ACHN (cell line): ENCODE measurements at places on chromosomes 3 and 15.
A peak's percentile ranks its signal among the peaks of the same experiment; 100 is the strongest.

DNA sequence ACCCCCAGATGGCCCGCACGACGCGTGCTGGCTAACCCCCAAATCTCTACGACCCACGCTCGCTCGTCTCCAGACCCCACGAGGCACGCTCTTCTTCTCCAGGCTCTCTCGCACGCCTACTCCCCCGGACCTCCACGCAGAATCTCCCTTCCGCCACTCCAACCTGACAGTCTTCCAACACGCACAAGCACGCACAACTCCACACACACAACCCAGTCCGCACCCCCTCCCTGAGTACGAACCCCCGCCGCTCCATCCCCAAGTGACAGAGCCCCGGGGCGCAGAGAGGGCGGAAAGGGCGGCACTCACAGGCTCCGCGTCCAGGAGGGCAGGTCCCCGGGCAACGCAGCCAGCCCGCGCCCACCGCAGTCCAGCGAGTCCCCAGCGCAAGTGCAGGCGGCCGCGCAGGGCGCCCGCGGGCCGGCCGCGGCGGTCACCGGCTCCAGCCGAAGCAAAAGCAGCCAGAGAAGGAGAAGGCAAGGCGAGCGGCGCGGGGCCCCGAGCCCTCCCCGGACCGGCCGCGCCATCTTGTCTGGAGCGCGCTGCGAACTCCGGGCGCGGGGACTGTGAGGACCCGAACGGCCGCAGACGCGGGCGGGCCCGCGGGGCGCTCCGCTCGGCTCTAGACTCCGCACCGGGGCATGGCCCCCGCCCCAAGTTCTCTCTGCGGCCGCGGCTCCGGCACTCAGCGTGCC, 794 bp downstream of the LRIG1 start:
- peak; percentile 21 for DNase-seq

- no peak for DNase-seq
Measured at GRCh38 chr3:192929146-192929545, 11.5 kb upstream of the MB21D2 start.

- no peak for DNase-seq
Measured at GRCh38 chr3:73569246-73569760, 55.4 kb downstream of the PDZRN3 start.

DNA sequence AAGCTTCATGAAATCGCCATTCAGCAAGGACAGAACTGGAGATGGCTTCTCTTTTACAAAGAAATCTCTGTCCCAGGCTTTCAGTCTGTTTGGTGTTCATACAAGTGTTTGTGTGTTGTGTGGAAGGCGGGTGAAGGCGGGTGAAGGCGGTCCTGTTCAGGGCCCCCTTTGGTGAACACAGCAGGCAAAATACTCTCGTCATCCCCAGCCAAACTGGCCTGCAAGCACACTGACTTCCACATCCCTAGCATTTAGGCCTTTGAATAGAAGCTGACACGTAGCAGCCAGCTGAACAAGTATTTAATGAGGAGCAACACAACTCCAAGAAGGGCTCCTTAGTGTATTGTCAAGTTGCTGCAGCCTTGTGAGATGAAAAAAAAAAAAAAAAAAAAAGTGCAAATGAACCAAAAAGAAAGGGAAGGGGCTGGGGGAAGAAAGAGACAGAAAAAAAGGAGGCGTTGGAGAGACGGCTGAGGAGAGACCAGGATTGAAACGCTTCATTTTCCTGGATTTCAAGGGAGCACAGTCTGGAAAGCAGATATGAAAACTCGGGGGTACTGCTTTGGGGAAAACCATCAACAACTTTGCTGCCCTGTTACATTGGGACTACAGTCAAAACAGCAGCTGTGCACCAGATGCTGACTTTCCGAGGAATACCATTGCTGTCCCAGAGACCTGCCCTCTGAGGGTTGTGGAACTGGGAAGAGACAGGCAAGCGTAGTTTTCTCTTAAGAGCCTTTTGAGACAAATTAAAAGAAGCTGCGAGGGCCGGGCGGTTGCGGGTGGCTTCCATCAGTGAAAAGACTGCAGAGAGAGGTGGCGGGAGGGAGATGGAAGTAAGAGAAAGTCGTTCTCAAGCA, 74.6 kb downstream of the TGFBR2 start:
- DNase-seq: no peak

DNA sequence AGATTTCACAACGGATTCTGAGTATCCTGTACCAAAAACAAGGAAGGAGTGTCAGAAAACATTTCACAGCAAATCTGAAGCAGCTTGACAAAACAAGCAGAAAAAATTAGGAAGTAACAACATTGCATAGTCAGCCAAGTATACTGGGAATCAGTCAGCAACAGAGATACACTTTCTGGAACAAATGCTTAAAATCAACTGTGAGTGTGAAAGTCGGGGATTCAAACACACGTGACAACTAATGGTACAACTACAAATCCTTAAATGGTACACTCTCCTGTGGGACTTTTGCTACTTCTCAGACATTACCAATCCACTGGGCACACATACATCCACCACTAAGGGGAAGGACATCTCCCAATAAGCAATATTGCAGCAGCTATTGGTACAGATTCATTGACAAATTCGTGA, 296.6 kb upstream of the MME start:
- DNase-seq: no peak
